Activated CD8-positive, alpha-beta memory T cell treated with anti-CD3 and anti-CD28 coated beads, Interleukin-2, amount 50 U/mL, for 4 hours (primary cell): ENCODE measurements at places on chromosomes 2 and 18.

GRCh38 chr2:235500761-235501672 lies 7.2 kb downstream of the AGAP1 start:
- no peak for DNase-seq

- no peak for DNase-seq
These were observed 6.2 kb upstream of the RNU2-63P start for GRCh38 chr2:88022669-88022921.

DNA sequence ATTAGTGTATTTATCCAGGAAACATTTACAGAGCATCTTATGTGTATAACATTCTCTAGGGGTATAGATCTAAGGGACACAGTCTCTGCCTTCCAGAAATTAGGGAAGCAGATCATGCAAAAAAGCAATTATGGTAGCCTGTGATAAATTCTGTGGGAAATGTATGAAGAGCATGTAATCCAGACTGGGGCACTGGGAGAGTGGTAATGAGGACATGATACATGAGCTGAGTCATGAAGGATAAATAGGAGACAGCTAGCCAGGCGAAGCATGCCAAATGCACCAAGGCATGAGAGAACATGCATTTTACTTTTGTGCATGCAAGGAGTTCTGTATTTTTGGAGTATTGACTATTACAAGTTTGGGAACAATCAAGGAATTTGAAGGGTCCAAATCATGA lies 8.9 kb upstream of the RPRM start:
- no peak for DNase-seq

- DNase-seq, result no peak
These were observed 41.4 kb downstream of the DGKD start for GRCh38 chr2:233395687-233396086.

DNA sequence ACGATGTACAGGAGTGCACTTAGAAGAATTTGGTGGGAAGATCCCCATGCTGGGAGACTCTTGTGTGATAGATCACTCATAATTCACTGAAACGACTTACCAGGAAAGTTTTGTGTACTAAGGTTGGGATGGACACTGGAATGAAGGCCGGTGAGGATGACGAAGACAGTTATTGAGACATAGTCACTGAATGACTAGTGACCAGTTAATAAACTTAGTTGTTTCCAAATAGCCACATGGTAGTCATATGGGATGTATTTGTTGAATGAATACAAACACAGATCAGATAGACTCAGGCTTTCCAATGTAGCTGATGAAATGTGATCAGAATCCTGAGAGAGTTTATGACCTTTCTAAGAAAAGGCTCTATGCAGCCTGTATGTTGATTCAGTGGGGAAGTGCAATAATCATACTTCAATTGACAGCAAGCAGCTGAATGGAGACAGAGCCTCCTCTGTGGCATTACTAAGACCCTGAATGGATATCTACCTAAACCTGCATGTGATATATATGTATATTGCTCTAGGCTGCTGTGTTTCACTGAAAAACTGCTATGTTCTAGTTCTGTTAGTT lies 20.4 kb downstream of the GDF7 start:
- no peak for DNase-seq
